Astrocyte (in vitro differentiated cells and primary cell): ENCODE measurements at places on chromosomes 7 and 10. TPM values are rescaled to one million over a fixed set of nuclear protein-coding genes. Genes with fewer than 3 reads are reported as not detected.

DNA sequence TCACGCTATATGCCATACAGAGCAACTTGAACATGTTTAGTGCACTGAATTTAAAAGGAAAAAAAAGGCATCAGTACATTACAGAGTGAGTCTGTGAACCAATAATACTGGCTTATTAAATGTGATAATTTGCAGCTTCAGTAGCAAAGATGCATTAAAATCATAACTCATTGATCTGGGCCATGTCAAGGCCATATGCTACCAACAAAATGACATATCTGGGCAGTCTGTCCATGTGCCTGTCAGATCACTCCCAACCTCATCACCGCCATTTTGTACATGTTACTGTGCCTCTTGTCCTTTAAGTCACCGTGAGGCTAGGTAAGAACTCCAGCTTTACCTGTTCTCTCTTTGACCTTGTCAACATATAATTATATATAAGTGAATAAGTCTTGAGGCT lies 307.4 kb upstream of the LRGUK start:
- no peaks in the 10 kb centered on the region for H3K4me1 ChIP-seq
- no peak overlapping the region for H3K4me3 ChIP-seq
- no peak for DNase-seq
- H3K27me3 ChIP-seq = no peaks in the 10 kb centered on the region
- H3K27ac ChIP-seq = no peak overlapping the region

DNA sequence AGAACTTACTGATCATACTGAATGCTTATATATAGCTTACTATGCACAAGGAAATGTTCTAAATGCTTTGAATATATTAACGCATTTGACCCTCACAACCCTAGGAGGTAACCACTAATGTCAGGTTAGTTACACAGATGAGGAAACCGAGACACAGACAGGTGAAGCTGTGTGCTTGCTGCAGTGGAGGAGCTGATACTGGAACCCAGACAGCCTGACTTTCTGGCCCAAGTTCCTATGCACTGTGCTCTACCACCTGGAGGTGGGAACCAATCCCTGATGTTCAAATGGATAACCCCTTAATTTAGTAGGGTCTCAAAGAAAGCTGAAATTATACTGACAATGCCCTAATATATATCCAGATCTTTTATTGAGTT lies 119.6 kb downstream of the SORBS1 start:
- H3K4me3 ChIP-seq = no peak overlapping the region
- H3K4me1 ChIP-seq = peaks cover 10% of the 10 kb centered on the region
- H3K36me3 ChIP-seq = no peaks in the 10 kb centered on the region

DNA sequence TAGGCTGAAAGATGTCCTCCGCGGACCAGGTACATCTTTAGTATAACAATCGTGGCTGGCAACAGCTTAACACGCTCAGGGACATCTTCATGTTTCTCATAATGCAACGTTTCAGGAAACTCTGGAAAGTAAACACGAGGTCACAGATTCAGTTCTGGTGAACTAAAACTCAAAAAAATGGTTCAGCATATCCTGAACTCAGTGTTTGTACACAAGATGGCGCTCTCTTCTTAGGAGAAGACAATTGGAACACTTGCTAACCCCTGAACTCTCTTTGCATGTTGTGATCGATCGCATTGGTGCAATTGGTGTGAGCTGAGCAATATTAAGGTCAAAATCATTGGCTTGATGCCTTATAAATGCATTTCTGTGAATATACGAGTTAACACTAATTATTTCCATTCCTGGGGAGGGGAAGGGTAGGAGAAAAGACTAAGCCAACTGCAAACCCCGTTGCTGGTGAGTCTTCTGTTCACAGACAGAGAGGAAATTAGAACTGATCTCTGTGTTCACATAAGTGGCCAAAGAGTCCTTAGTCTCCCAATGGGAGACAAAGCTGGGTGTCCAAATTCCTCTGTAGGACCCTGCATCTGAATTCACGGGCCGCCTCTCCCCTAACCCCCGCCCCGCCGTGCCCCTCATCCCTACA lies 52.6 kb upstream of the FAM180A start:
- peaks cover 4% of the 10 kb centered on the region for H3K4me1 ChIP-seq
- no peak overlapping the region for H3K27ac ChIP-seq
- no peaks in the 10 kb centered on the region for H3K27me3 ChIP-seq
- no peak overlapping the region for H3K4me3 ChIP-seq
- DNase-seq = peak; percentile 48
- H3K36me3 ChIP-seq = no peaks in the 10 kb centered on the region

- no peak overlapping the region for H3K4me3 ChIP-seq
- H3K27ac ChIP-seq = no peak overlapping the region
- H3K36me3 ChIP-seq = no peaks in the 10 kb centered on the region
- no peaks in the 10 kb centered on the region for H3K4me1 ChIP-seq
Measured at GRCh38 chr10:107576746-107577145, 412.2 kb upstream of the SORCS1 start.

DNA sequence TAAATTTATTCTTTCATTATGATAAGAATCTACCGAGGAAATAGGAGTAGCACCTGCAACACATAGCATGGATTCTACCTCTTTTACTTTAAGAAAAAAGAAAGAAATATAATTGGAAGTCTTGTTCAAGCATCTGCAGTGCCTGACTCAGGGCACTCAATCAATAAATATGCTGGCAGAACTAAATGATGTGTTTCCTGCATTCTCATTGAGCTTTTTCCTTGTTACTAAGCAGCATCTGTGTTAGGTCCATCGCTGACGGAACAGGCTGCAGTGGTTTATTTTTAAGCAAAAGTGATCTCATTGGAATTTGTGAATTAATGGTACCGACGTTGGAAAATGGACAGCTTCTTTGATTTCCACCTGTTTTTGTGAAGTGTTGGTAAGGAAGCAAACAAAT lies 417.5 kb downstream of the DPP6 start:
- H3K4me3 ChIP-seq = no peak overlapping the region
- DNase-seq = no peak
- H3K36me3 ChIP-seq = no peaks in the 10 kb centered on the region
- H3K27ac ChIP-seq = no peak overlapping the region
- no peaks in the 10 kb centered on the region for H3K27me3 ChIP-seq
- H3K4me1 ChIP-seq = no peaks in the 10 kb centered on the region

- no peak for DNase-seq
- H3K36me3 ChIP-seq = no peaks in the 10 kb centered on the region
- peaks cover 6% of the 10 kb centered on the region for H3K4me1 ChIP-seq
- H3K27me3 ChIP-seq = no peaks in the 10 kb centered on the region
Measured at GRCh38 chr10:65197935-65198334, 1676.7 kb downstream of the REEP3 start.

CFAP70 gene
- 1.2 and 1.3 TPM in 2 replicates for total RNA-seq

- H3K27me3 ChIP-seq = no peaks in the 10 kb centered on the region
- no peaks in the 10 kb centered on the region for H3K4me1 ChIP-seq
- no peak overlapping the region for H3K4me3 ChIP-seq
Measured at GRCh38 chr10:96789571-96790108, 42.5 kb upstream of the LCOR start.

SORBS1 gene
- 5.1 and 6.0 TPM in 2 replicates for total RNA-seq

DNA sequence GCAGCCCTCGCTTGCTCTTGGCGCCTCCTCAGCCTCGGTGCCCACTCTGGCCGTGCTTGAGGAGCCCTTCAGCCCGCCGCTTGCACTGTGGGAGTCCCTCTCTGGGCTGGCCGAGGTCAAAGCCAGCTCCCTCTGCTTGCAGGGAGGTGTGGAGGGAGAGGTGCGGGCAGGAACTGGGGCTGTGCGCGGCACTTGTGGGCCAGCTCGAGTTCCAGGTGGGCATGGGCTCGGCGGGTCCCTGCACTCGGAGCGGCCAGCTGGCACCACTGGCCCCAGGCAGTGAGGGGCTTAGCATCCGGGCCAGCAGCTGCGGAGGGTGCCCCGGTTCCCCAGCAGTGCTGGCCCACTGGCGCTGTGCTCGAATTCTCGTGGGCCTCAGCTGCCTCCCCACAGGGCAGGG lies 152.1 kb upstream of the SEMA3C start:
- peaks cover 10% of the 10 kb centered on the region for H3K4me1 ChIP-seq
- no peak for DNase-seq
- H3K27me3 ChIP-seq = no peaks in the 10 kb centered on the region
- no peak overlapping the region for H3K27ac ChIP-seq
- no peak overlapping the region for H3K4me3 ChIP-seq

DNA sequence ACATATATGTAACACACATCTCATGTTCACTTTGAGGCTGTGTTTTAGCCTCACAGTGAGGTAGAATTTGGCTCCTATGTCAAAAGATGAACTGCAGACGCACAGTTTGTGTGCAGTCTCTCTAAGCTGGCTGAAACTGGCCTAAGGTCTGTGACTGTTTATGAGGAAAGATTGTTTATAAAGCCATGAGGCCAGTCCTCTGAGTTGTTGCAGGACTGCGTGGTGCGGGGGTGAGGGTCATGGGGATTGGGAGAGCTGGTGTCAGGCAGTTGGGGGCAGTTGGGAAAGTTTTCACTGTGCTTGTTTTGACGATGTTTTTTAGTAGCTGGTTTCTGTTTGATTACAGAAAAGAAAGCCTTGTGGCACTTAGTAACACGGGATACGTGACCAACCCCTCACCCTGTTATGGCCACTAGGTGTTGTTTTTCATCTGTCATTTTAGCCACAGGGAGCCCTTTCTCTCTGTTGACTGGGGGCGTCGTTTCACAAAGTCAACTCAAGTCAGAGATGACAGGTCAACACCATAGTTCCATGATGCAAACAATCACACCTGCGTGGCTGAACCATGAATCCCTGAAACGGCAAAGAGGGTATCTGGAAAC lies 310.9 kb downstream of the CCDC3 start:
- H3K4me3 ChIP-seq = no peak overlapping the region
- no peak overlapping the region for H3K27ac ChIP-seq
- no peaks in the 10 kb centered on the region for H3K36me3 ChIP-seq
- no peaks in the 10 kb centered on the region for H3K27me3 ChIP-seq

GRCh38 chr10:88205842-88206446 lies 342.5 kb downstream of the PTEN start:
- H3K4me3 ChIP-seq = no peak overlapping the region
- H3K27ac ChIP-seq = no peak overlapping the region
- H3K36me3 ChIP-seq = no peaks in the 10 kb centered on the region
- no peaks in the 10 kb centered on the region for H3K27me3 ChIP-seq
- DNase-seq = peak; percentile 10
- no peaks in the 10 kb centered on the region for H3K4me1 ChIP-seq

- no peak for DNase-seq
- H3K4me3 ChIP-seq = no peak overlapping the region
- no peaks in the 10 kb centered on the region for H3K36me3 ChIP-seq
- peaks cover 12% of the 10 kb centered on the region for H3K27me3 ChIP-seq
Measured at GRCh38 chr10:71314028-71314693, 4.9 kb upstream of the SLC29A3 start.

PCGF6 gene
- 9.0 and 10.3 TPM in 2 replicates for total RNA-seq

- H3K36me3 ChIP-seq = peaks cover 17% of the 10 kb centered on the region
- H3K4me1 ChIP-seq = no peaks in the 10 kb centered on the region
- no peaks in the 10 kb centered on the region for H3K27me3 ChIP-seq
- no peak overlapping the region for H3K27ac ChIP-seq
- DNase-seq = no peak
Measured at GRCh38 chr10:13335881-13336280, 12.2 kb downstream of the SEPHS1 start.

DNA sequence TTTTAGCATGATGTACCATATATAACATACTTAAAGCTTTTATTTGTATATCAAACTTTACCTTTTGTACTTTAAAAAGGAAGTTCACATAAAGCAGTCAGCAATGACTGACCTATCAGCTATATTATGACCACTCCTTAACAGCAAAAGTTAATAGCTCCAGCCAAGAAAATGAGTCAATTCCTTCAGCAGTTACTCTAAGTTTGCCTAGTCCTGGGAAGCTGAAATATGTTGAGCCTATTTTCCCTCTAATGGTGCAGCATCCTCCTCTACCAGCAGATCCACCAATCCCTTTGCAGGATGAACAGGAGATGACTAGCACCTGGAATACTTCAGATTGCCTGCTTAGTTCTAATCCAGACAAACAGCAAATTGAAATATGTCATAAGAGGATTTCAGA lies 64.2 kb downstream of the CUL2 start:
- peak; percentile 63 for DNase-seq
- peaks cover 19% of the 10 kb centered on the region for H3K36me3 ChIP-seq
- no peaks in the 10 kb centered on the region for H3K4me1 ChIP-seq
- H3K27ac ChIP-seq = no peak overlapping the region

DNA sequence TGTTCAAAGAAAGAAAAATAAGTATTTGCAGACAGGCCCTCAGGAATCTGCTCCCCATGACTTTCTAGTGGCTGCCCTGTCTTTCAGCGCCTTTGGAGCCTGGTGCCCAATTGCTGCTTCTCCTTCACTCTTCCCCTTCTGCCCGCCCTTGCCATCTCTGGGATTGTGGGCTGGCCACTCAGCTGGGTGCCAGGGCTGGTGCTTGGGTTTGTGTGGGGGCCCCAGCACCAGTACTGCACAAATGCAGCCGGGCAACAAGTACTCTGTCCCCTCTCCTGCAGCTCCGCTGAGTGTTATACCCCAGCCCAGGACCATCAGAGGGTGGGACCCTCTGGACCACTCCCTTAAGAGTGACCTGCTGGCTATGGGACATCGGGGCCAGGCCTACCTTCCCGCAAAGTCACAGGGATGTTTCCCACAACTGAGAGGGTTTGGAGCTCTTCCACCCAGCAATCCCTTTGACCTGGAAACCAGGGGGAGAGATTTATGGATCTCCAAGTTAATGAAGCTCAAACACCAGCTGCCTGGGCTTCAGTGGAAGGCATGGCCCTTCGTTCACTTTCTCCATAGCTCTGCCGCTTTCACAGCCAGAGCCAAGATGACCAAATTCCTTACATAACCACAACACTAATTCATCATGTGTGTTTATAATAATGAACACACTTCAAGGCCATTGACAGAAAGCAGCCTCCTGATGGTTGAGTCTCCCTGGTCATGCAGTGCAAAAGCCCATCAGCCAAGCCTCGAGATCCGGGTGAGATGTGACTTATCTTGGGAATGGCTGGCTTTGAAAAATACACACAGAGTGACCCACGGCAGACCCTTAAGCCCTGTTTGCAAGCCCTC lies 313.9 kb upstream of the ZNF32 start:
- H3K4me1 ChIP-seq = no peaks in the 10 kb centered on the region
- DNase-seq = peak; percentile 87
- H3K27me3 ChIP-seq = no peaks in the 10 kb centered on the region
- no peak overlapping the region for H3K27ac ChIP-seq
- H3K4me3 ChIP-seq = no peak overlapping the region
- no peaks in the 10 kb centered on the region for H3K36me3 ChIP-seq

DNA sequence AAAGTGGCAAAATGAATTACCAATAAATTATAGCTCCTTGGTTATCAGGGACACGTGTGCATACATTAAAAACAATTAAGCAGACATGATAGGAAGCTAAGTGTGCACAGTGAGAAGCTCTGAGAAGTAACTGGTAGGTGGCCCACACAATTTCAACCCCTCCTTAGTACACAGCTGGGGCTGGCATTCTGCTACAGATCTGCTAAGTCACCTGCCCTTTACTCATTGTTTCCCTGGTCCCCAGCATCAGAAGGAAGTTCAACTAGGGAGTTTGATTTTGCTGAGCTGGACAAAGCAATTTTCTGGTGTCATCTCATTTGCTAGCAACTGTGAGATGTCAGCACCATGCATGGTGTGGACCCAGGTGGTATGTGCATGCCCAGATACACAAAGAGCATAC lies 424.1 kb upstream of the NPVF start:
- no peak overlapping the region for H3K4me3 ChIP-seq
- no peaks in the 10 kb centered on the region for H3K27me3 ChIP-seq
- no peaks in the 10 kb centered on the region for H3K36me3 ChIP-seq
- H3K27ac ChIP-seq = no peak overlapping the region
